ENCODE measurements at places on chromosomes 5 and 9.

- no peak for DNase-seq
Measured at GRCh38 chr5:141559461-141559860, 59.3 kb downstream of the DIAPH1 start.

GRCh38 chr5:168011096-168011495 is 280.3 kb upstream of the WWC1 start:
- no peak for DNase-seq

GRCh38 chr5:160377651-160378050 is 7.2 kb upstream of the C1QTNF2 start:
- no peak for DNase-seq

DNA sequence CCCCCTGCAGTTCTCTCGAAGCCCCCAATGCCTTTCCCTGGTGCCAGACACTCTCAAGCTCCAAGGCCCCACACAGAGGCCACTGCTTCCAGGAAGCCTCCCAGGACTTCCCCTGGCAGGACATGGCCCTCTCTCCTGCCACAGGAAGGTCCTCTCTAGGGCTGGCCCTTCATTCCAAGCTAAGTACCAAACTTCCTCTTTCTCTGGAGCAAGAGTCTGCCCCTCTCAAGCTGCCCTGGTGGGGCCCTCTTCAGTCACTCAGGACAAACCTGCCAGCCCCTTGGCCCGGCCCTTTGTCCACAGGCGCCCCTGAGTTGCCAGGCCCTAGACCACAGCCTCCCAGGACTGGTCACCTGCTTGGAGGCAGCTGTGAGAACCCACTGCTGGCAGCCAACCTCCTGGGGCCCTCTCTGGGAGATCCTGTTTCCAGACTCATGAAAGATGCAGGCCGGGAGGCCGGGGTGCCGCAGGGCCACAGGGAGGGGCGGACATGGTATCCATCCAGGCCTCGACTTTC is 6.6 kb downstream of the NINJ1 start:
- no peak for DNase-seq

DNA sequence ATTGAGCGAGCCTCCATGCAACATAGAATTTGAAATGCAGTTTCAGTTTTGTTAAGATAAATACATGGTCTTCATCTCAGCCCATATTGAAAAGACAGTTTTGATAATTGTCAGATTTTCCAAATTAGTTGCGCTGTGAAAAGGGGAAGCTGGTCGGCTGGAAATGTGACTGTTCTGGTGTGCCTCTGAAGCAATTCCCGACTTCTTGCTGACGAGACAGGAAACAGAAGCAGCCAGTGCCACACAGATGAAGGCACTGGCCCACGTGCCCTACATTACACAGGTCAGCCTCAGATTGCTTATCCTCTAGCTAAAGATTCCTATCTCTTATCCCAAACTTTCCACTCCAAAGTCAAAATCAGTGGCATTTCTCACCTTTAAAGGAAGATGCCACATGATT is 214.1 kb upstream of the TLE4 start:
- DNase-seq, result no peak

- no peak for DNase-seq
Measured at GRCh38 chr5:4905674-4906520, 234.2 kb upstream of the ADAMTS16 start.

DNA sequence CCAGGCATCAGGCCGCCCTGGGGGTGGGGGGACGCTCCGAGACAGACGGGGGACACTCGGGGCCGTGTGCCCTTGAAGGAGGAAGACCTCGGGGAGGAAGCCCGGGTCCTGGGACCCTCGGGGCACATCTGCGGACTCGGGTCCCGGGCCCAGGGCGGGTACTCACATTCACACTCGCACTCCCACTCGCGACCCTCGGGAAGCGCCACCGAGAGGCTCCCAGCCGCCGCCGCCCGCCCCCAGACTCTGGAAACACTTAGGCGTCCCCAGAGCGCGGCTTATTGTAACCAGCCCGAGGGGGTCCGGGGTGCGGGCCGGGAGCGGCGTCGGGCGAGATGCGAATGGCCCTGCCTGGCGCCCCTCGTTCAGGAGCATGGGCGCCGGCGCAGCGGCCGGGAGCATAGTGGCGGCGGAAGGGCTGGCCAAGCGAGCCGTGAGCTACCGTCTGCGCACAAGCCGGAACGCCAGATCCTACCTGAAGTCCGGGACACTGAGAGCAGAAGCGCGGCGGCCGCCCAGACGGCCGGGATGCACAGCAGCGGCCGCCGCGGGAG is 559 bp downstream of the ROR2 start:
- DNase-seq, result no peak

- no peak for DNase-seq
Measured at GRCh38 chr5:125011419-125011818, 265.0 kb upstream of the ZNF608 start.

DNA sequence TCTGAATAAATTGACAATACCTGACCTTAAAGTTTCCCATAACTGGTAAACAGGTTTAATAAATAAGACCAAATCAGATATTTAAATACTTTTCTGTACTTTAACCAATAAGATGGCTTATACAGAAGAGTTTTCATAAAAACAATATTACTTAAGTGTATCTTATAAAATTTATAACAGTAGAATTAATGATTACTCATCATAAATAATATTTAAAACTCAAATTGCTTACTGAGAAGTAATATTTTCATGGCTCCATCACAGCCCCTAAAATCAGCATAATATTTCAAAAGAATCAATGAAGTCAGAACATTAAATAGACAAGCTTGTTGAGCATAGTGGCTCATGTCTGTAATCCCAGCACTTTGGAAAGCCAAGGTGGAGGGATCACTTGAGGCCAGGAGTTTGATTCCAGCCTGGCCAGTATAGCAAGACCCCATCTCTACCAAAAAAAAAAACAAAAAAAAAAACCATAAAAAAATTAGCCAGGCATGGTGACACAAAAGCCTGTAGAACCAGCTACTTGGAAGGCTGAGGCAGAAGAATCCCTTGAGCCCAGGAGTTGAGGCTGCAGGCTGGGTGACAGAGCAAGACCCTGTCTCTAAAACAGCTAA is 23.5 kb downstream of the HOMER1 start:
- DNase-seq, result no peak

DNA sequence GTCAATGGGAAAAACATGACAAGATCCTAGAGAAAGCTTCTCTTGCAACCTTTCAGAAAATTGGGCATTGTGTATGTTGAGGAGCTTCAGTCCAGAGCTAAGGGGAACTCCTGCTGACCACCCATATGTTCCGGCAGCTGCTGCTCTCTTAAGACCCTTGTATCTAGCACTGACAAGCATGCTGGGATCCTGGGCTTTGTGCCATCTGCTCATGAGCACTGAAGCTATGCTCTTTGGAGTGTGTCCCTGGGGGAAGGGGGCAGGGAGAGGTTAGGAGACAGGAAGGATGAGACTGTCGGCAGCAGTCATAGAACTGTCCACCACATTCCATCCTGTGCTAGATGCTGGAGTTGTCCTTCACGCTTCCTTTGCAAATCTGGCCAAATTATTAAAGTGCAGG is 109.3 kb downstream of the JAKMIP2 start:
- no peak for DNase-seq

DNA sequence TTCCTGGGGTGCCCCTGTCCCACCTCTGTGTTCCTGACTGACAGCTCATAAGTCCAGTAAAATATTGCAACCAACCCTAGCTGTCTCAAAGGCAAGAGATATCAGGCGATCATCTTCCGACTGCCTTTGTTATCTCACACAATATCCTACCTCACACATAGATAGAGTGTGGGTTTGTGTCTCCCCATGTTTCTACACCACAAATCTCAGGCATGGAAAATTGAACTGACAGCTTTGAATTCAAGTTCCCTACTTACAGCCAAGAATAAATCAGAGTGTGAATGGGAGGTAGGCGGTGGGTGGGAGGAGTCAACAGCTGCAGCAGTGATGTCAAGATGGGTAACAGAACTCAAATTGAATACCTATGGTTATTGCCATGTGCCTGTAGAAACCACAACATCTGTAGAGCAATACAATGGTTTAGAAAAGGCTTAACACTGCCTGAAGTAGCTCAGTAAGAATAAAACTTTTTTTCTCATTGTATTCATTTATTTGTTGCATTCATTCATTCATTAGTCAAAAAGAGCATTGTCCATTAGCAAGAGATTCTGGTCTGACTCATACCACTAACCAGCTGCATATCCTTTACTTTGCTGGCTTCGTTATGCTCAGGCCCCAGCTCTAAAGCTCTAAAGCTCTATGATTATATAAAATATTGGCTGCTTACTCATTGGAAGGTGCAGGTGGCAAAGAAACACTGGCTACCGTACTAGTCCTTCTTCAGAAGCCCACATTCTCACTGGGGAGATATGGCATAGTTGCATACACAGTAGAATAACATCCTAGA is 108.2 kb upstream of the DMAC1 start:
- no peak for DNase-seq

GRCh38 chr5:108546939-108547338 is 165.0 kb upstream of the FBXL17 start:
- DNase-seq, result no peak

GRCh38 chr9:134064711-134065110 is 3.1 kb downstream of the BRD3 start:
- no peak for DNase-seq

GRCh38 chr5:134392301-134392700 is 19.4 kb downstream of the CDKN2AIPNL start:
- no peak for DNase-seq

DNA sequence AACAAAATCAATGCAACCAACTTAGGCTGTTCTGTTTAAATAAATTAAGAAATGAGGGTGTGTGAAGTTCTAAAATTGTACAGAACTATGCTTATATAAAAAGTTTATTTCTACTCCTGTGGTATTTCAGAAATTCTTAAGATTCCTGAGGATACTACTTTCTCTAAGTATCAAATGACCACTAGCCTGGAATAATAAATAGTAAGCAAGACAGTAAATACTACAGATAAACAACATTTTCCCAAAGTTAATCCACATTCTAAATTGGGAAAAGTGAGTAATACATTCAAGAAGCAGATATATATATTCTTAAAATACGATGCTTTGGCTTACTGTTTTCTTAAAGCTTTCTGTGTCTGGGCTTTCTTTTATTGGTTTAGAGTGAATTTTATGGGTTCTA is 29.5 kb downstream of the CCNH start:
- DNase-seq, result no peak

DNA sequence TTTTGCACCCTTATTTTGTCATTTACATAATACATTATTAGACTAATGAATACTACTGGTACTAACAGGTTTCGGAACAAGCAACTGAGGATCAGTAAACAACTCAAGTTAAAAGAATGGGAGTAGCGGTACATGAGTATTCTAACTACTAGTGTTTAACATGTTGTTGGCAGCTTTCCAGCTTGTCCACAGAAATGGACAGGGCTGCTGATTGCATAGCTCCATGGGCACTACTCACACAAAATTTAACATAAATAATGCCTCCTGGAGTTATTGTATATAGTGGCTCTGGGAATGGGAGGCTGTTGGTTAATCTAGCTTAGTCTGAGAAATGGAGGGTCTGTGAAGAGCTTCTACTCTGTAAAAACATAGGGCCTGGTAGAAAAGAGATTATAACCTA is 6.7 kb downstream of the NCBP1 start:
- DNase-seq, result no peak

DNA sequence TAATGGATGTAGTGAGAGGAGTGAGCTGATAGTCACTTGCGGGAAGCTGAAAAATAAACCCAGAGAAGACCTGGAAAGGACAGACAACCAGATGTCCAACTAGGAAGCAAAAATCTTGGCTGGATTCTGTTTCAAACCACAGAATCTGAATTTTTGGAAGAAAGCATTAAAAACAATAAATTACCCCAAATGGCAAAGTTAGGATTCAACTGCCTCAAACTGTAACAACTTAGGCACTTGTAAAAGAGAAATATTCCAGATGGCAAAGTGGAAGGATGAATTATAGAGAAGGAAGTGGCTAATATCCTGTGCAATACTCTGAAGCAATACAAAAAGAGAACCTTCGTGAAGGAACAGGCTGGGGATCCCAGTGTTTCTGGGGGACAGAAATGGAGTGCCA is 46.8 kb upstream of the SLIT3 start:
- no peak for DNase-seq

DNA sequence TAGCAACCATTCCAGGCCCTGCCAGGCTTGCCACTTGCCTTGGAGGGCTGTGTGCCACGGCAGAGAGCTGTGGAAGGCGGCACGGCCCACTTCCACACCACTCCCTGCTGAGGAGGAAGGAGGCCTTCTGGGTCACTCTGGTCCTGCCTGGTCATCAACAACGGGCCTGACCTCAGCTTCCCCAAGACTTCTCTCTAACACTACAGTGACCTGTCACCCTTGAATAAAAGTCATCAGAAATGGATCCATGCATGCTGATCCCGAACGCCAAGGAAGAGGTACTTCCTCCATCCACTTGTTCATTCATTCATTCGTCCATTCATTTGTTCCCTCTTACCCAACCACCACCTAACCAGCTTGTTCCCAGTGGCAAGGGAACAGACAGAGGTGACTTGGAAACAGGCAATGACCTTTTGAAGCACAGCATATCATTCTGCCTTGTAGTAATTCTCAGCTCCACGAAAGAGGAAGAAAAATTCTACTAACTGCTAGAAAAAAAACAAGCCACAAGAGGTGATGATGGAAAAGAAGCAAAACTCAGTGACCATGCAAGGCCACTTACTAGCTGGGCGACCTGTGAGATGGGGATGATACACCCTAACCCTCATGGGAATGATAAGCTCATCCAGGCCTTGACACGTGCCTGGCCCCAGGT is 58.6 kb downstream of the STK10 start:
- DNase-seq, result no peak

DNA sequence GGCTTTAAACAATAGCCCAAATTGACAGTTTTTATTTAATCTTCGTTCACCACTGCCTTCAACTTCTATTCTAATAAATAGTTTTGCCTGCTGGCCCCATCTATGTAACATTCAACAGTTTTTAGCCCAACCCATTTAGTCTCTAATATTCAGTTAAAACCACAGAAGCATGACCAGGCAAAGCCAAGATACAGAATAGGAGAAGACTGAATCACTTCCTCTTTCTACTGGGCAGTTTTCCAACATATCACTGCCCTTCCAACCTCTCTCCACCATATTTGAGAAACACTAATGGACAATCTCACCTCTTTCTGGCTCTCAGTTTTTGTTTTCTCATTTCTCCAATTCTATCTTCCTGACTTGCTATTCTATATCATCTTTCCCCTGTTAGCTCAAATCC is 352.9 kb downstream of the DNAH5 start:
- DNase-seq, result no peak

DNA sequence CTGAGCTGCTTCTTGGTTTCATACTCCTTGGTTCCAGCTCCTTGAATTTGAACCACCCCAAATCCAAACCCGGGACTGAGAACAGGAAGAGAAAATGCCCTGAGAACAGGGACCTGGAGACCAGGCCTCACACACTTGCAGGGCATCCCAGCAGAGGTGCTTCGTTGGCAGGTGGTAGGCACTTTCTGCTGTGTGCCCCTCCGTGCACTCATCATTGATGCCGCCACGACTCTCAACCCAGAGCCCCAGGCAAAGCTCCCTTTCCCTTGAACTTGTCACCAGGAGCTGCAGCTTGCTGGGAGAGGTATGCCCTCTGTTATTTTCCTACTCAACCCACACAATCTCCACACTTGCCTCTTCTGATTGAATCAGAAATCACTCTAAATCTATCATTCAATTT is 217.8 kb upstream of the IRX1 start:
- no peak for DNase-seq
